ENCODE measurements at places on chromosomes 6 and 20. TPM values are rescaled to one million over a fixed set of nuclear protein-coding genes. Genes with fewer than 3 reads are reported as not detected.

GRCh38 chr6:74936886-74937285, 269.0 kb downstream of the COL12A1 start:
- no peak for DNase-seq
- no peaks in the 10 kb centered on the region for H3K27me3 ChIP-seq
- H3K4me3 ChIP-seq: no peak overlapping the region

TCF15 gene
- 0.58 TPM for total RNA-seq

- no peak for DNase-seq
- no peak overlapping the region for H3K4me3 ChIP-seq
- no peaks in the 10 kb centered on the region for H3K4me1 ChIP-seq
- H3K27ac ChIP-seq: no peak overlapping the region
- no peaks in the 10 kb centered on the region for H3K36me3 ChIP-seq
These were observed 561.8 kb upstream of the RNF217 start for GRCh38 chr6:124400261-124400999.

OR2H2 gene
- total RNA-seq: not detected

- no peak for DNase-seq
- H3K36me3 ChIP-seq: peaks cover 10% of the 10 kb centered on the region
- H3K27ac ChIP-seq: no peak overlapping the region
- H3K27me3 ChIP-seq: no peaks in the 10 kb centered on the region
- peaks cover 8% of the 10 kb centered on the region for H3K4me1 ChIP-seq
- no peak overlapping the region for H3K4me3 ChIP-seq
These were observed 32.2 kb downstream of the GSS start for GRCh38 chr20:34923414-34923813.

GRCh38 chr20:37185686-37186085, 6.3 kb upstream of the MROH8 start:
- H3K27ac ChIP-seq: no peak overlapping the region
- no peaks in the 10 kb centered on the region for H3K36me3 ChIP-seq
- H3K4me3 ChIP-seq: no peak overlapping the region
- no peaks in the 10 kb centered on the region for H3K27me3 ChIP-seq
- H3K4me1 ChIP-seq: no peaks in the 10 kb centered on the region
- DNase-seq: no peak

DNA sequence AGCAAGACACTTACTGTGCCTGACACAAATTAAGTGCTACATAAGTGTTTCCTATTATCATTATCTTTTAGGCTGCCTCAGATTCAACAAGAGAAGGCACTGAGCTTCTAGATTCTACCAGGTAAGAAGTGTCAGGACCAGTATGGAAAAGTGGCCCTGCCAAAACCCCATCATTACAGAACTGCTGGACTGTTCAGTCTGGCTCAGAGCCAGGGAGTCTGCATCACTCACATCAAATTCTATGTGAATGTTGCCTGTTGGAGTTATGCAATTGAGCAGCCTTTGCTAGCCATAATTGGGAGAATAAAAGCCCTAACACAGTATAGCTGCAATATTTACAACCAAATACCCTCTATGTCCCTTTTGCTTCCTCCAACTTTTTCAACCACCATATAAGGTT, 70.9 kb downstream of the ATG5 start:
- H3K4me3 ChIP-seq: no peak overlapping the region
- H3K36me3 ChIP-seq: no peaks in the 10 kb centered on the region
- no peaks in the 10 kb centered on the region for H3K27me3 ChIP-seq
- H3K27ac ChIP-seq: no peak overlapping the region
- DNase-seq: no peak

- no peak overlapping the region for H3K27ac ChIP-seq
- DNase-seq: no peak
- H3K36me3 ChIP-seq: no peaks in the 10 kb centered on the region
- no peaks in the 10 kb centered on the region for H3K4me1 ChIP-seq
- H3K4me3 ChIP-seq: no peak overlapping the region
- no peaks in the 10 kb centered on the region for H3K27me3 ChIP-seq
These were observed 49.0 kb downstream of the PTPRT start for GRCh38 chr20:43140726-43141125.

SRSF12 gene
- total RNA-seq: 1.9 TPM

GRCh38 chr6:126143761-126144251, 157.5 kb downstream of the TRMT11 start:
- DNase-seq: no peak
- H3K4me1 ChIP-seq: no peaks in the 10 kb centered on the region
- H3K4me3 ChIP-seq: no peak overlapping the region

DNA sequence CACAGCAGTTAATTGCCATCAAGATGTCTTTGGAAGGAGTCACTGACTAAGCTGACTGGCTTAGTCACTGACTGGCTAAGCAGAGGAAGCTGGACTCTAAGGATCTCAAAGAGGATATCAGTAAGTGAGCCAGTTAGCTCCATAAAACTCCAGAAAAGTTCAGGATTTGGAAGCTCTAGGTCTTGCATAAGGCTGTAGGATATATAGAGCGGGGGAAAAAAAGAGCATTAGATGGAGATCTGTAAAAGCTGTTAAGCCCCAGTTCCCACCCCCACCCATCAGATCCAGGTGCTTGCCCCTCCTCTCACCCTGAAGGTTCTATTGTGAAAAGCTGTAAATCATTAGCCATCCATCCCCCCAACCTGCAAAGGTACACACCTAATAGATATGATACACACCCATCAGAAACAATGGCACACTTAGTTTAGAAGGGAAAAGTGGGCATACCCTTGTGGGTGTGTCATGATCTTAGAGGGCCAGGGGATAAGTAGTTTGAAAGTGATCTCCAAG, 32.2 kb downstream of the CARMIL1 start:
- no peak overlapping the region for H3K4me3 ChIP-seq
- H3K27me3 ChIP-seq: no peaks in the 10 kb centered on the region
- peak overlapping the region; percentile 71 for H3K27ac ChIP-seq

Measured in aorta (tissue), 5 donors.